Mucosa of gallbladder (tissue), 1 donor: ENCODE measurements at places on chromosomes 7 and 10.

- DNase-seq = peak; percentile 78
Measured at GRCh38 chr7:31122649-31123058, 70.5 kb downstream of the ADCYAP1R1 start.

GRCh38 chr10:132665946-132666704 lies 119.8 kb downstream of the NKX6-2 start:
- DNase-seq = no peak

DNA sequence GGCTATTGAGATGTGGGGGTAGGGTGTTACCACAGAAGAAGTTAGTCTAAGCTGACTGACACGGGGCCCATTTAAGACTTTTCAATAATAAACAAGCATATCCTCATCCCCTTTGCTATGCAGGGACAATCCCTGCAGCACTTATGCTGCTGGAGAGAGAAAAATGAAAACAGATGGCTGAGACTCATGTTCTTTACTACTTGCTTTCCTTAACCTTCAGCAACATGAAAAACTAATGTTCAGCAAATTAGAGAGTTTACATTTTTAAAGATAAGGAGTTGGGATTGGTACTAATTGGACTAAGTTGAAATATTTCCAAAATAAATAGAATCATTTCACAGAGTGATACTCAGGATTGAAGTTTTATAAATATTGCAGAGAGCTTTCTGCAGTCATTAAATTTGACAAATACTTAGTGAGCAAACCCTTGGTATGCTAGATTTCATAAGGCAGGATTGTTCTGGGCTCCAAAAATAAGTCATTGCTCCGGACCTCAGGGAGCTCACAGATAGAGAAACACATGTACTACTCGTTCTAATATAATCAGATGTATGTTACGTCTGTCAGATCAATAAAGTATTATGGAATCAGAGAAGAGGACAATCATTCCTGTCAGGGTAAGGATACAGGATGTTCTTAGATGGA lies 147.1 kb upstream of the LRRN3 start:
- no peak for DNase-seq

DNA sequence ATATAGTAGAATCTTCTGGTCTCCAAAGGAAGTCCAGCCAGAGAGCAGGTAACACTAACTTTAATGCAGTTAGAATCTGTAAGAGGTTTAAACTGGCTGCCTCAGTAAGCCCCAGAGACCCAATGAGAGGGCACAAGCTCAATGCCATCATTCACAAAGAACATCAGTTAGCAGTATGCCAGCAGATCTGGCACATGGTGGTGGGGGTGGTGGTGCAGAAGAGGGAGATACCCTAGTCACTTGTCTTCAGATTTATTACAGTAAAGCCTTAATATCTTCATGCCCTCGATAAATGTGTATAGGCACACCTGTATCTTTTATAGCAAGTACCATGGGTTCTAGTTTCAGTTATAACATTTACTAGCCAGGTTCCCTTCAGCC lies 86.2 kb downstream of the SORBS1 start:
- DNase-seq = no peak

GRCh38 chr7:26860361-26860760 lies 4.0 kb downstream of the SKAP2 start:
- no peak for DNase-seq

- no peak for DNase-seq
Measured at GRCh38 chr7:139681463-139681755, 96.4 kb downstream of the HIPK2 start.

DNA sequence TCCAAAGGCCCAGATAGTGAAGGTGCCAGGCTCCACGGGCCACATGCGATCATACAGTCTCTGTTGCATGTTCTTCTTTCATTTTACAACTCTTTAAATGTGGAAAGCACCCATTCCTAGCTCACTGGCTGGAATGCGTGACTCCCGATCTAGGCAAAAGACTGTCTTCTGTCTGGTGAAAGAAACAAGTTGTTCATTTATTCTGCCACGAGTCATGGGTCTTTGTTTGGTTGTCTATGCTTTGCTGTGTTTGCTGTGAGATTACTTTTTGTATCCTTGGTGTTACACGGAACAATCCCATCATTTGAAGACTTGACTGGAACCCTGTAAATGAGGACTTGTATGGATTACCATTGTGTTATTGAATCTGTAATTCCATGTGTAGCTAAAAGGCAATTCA lies 41.9 kb downstream of the NPVF start:
- no peak for DNase-seq

- DNase-seq = no peak
Measured at GRCh38 chr7:148334959-148335577, 255.5 kb upstream of the C7orf33 start.

- no peak for DNase-seq
Measured at GRCh38 chr10:78184851-78185692, 151.4 kb downstream of the RPS24 start.

DNA sequence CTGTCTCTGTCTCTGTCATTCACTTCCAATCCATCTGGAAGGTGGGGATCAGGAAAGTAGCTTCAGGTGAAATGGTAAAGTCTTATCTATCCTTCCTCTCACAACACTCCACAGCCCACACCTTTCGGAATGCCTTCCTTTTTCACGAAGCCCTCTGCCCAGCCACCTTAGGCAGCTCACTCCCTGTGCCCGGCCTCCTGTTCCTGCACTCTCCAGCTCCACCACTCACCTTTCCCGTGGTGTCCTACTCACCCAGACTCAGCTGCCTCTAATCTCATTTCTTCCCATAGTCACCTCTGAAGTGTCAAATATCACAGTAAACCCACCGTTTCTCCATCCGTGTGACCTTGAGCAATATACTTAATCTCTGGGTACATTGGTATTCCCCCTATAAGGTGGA lies 100.9 kb upstream of the C7orf33 start:
- no peak for DNase-seq

DNA sequence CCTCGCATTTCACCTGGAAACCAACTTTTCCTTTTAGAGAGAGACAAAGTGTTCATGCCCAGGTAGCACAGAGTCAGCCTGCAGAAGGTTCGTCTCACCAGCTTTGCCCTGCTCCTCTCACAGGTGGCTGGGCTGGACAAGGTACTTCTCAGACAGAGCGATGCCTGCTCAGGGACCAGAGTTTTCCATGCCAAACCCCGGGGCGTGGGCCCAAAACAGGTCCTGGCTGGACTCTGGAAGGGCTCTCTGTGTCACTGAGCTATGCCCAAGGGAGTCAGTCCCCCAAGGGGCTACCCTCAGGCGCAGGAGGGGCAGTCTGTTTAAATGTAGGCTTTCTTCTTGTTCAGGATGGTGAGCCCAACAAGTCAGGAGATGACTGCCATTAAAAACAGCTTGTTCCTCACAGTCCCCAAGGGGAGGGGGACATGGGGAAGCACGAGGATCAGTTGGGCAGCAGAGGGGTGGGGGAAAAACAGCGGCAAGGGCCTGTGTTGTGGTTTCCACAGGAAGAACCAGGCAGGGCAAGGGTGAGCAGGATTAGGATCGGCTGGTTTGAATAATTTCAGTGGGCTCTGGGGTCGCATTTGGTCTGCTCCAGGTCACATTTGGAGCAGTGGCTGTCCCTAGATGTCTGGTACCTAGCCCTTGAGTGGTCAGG lies 55.5 kb upstream of the FIGNL1 start:
- DNase-seq = no peak

DNA sequence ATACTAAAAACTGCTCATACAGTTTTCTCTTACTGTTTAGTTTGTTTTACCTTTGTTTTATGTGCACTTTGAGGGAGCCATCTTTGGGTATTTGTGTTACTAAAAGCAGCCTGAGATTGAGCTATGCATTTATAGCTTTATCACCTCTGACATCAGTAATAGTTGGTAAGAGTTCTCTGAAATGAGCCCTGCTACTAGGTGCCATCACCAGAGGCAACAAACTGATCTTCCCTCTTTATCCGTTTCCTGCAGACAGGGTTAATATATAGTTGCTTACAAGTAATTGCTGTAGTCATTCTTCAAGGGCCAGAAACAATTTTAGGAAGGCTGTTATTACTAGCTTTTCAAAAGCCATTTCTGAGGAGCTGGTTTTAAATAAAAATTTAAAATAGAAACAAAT lies 49.1 kb downstream of the KIF20B start:
- DNase-seq = no peak

DNA sequence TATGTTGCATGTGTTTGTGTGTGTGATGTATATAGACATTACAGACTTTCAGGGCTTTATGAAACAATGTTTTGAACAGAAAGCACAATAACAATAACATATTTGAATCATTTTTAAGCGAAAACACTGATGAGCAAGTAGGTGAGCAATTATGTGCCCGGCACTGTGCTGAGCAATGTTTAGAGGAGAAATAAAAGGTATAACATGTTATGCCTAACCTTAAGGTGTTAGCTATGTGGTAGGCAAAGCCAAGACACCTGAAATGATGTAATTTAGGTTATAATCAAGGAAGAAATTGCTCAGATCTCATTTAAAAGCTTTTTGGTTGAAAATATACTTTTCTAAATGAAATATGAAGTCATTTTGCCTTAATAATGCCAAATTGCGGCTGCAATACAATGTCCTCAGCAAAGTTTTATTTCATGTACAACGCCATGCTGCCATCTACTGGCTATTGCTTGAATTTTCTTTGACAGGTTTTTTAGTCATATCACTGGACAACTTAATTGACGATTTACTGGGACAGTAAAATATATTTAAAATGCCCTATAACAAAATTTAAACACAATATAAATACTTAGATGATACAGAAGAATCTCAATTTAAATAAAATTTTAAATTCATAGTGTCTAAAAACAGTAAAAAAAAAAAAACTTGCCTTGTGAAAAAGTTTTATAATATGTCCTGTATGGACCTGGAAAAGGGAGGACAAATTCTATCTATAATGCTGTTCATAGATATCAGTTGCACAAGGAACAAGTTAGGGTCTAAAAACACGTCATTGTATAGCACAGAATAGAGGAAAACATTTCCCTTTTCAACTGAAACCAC lies 131.1 kb upstream of the CDK1 start:
- peak; percentile 53 for DNase-seq

GRCh38 chr7:148546857-148547256 lies 43.7 kb upstream of the C7orf33 start:
- no peak for DNase-seq

- DNase-seq = no peak
Measured at GRCh38 chr10:43122826-43123225, 15.4 kb upstream of the CSGALNACT2 start.

- DNase-seq = no peak
Measured at GRCh38 chr10:4252701-4253100, 467.7 kb upstream of the KLF6 start.

GRCh38 chr10:11667756-11668155 lies 56.3 kb upstream of the USP6NL start:
- no peak for DNase-seq

DNA sequence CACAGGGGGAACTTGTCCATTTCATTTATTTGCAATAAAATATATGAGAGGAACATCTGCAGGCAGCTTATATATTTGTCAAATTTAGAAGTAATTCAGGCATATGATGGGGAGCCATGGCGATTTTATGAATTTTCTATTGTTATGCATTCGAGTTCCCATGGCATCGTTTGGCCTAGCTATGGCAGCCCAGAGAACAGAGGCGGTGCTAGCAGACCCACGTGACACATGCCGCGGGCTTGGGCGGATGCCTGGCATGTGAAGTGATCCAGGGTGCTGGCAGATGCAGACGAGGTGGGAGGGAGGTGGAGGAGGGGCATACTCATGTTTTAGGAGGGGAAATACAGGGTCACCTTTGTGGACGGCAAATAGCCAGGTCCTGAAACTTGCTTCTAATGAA lies 560.0 kb upstream of the GALNT17 start:
- DNase-seq = no peak

DNA sequence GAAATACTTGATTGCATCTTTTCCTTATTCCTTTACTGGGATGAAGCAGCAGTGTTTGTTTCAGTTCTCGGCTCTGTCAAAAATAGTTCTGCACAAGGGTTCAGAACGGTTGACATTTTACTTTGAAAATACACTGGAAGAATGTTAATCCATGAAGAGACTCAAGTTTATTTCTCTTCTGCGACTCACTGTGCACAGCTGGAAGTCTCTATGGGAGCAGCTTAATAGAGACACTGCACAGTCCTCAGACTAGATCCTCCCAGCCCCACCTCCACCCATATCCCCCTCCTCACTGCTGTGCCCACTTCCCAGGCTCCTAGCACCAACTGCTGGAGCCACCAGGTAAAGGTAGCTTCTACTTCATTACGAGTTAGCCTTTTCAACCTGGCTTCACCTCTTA lies 517.8 kb downstream of the GRID1 start:
- no peak for DNase-seq

GRCh38 chr7:98400542-98401340 lies at the start of gene BAIAP2L1:
Gene BAIAP2L1 (minus strand): TSS chr7:98401090. CDS start chr7:98400852, 238 bp downstream.
- peak; percentile 93 for DNase-seq

GRCh38 chr10:127744956-127745355 lies 8.0 kb downstream of the FOXI2 start:
- DNase-seq = no peak

- no peak for DNase-seq
Measured at GRCh38 chr10:65816536-65816935, 1109.3 kb upstream of the LRRTM3 start.

GRCh38 chr7:151286148-151286547 lies 37.7 kb upstream of the SMARCD3 start:
- no peak for DNase-seq

DNA sequence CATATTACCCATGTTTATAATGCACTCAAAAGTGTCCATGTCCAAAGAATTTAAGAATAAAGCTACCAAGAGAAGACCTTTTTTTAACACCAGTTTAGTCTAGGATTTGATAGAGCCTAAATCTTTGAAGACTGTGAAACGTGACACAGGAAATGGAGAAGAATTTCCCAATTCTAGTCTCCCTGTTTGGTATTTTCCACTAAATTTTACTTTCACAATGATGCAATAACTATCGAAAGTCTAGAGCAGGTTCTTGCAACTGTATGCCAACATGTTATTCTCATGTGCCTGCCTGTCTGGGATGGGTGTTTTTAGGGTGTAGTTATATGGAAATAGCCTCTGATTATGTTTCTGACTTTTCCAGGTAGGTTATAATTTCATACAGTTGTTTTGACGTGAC lies 6.9 kb upstream of the MXI1 start:
- no peak for DNase-seq

DNA sequence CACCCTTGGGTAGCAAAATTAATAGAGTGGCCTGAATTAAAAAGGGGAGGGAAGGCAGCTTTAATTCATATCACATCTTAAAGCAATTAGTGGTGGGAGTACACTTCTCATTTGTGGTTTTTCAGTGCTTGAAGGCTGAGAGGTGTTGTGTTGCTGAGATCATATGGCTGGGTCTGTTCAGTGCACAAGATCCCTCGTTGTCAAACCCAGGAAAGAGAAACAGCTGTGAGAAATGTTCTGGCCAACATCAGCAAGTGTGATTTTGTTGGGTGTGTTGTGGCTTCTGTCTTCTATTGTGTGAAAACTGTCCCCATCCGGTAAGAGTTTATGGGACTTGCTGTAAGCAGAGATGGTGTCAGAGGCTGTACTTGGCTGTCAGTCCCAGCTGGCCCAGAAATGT lies 197.9 kb upstream of the BMPER start:
- no peak for DNase-seq

- DNase-seq = no peak
Measured at GRCh38 chr10:117460846-117461765, 81.4 kb upstream of the EMX2 start.

DNA sequence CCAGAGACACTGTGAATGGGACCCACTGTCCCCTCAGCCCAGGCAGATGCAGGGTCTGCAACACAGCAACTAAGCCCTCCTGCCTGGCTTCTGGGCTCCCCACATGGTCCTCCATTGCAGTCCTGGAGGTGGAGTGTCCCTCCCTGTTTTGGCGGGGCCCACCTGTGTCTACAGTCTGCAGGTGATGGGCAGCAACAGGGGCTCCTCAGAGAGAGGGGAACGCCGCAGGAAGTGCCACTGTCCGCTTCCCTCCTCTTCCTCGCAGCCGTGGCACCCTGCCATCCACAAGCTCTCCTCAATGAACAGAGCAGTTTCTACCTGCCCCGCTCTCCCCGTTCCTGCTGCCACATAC lies 9.3 kb downstream of the CAMK2G start:
- DNase-seq = no peak
